ENCODE measurements at places on chromosomes 12 and 14.

- no peak for DNase-seq
Observed at GRCh38 chr14:100890061-100890850, 13.3 kb downstream of the RTL1 start.

DNA sequence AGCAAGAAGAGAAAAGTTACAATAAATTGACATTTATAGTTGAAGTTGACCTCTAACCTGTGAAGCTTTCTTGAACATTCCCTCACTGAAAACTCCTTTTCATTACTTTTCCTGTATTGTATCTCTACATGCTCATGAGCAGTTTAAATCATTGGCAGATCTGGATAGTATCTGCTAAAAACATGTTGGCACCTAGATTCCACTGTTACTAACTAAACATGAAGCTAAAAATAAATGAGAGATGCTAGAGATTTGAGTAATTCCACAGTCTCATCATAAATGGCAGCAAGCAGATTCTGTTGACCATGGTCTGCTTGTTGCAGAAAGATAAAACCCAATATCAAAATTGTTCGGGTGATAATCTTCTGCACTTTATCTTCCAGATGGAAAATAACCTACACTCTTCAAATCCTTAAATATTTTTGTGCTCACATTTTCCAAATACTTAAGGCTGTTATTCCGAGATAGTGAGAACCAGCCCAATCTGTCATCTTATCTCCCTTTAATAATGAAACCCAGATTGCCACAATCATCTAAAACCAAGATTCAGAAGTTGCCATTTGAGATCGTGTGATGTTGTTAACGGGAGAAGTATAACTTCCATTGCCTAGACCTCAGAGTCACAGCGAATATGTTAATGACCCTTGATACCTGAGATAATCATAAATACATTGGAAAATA lies 171.0 kb upstream of the DAAM1 start:
- no peak for DNase-seq

- DNase-seq, result no peak
Observed at GRCh38 chr12:24902511-24903328, 46.2 kb downstream of the BCAT1 start.

DNA sequence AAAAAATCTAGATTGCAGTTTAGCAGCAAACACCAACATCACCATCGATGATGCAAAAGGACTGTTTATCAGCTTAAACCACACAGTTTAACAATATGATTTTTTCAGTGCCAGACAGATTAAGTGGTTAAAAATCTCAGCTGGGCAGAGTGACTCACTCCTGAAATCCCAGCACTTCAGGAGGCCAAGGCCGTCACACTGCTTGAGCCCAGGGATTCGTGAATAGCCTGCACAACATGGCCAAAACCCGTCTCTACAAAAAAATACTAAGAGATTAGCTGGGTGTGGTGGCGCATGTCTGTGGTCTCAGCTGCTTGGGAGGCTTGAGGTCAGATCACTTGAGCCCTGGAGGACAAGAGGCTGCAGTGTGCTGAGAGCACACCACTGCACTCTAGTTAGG lies 8.9 kb downstream of the RSRC2 start:
- no peak for DNase-seq

DNA sequence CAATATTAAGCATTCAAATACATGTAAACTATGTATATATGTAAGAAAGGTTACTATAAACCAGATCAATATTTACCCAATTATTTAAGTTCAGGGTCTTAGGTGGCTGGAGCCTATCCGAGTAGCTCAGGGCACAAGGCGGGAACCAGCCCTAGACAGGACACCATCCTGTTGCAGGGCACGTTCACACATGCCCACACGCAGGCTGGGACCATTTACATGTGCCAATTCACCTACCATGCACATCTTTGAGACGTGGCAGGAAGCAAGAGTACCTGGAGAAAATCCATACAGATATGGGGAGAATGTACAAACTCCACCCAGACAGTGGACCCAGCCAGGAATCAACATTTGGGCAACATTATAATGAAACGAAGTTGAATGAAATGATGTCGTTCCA lies 263.0 kb upstream of the E2F7 start:
- no peak for DNase-seq

DNA sequence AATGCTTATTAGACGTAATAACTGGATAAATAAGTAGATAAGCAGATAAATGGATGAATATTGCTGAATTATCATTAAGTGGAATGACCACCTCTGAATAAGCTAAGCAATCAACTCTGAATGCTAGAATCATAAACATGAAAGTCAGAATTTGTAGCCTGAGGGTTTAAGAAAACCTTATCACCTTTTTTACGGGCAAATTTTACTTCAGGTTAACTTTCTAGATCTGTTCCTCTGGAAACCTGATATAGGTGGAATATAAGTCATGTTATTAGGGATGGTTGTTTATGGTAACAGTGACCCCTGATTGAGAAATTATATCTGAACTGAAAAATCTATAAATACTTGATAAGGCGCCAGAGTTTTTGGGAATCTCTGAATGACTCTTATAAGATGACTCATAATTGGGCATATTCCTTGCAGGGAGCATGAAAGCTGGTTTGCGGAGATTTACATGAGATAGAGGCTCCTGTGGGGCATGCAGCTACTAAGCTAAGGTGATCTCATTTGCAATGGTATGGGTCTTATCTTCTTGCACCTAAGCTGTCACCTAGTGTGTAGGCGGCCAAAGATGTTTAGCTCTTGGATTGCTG lies 12.1 kb downstream of the SPX start:
- DNase-seq, result no peak

- no peak for DNase-seq
Observed at GRCh38 chr14:66237741-66238140, 248.4 kb upstream of the CCDC196 start.

- DNase-seq, result no peak
Observed at GRCh38 chr12:25864306-25865276, 93.9 kb upstream of the RASSF8 start.
